Activated naive CD4-positive, alpha-beta T cell treated with anti-CD3 and anti-CD28 coated beads, Interleukin-2, amount 50 U/mL, for 16 hours (primary cell): ENCODE measurements at places on chromosomes 16 and 17.

- DNase-seq, result no peak
Observed at GRCh38 chr17:10756619-10757018, 26.8 kb upstream of the TMEM220 start.

- DNase-seq, result no peak
Observed at GRCh38 chr17:39134878-39135277, 16.6 kb downstream of the PLXDC1 start.

- DNase-seq, result no peak
Observed at GRCh38 chr17:4901648-4902344, 1.1 kb downstream of the CHRNE start.

DNA sequence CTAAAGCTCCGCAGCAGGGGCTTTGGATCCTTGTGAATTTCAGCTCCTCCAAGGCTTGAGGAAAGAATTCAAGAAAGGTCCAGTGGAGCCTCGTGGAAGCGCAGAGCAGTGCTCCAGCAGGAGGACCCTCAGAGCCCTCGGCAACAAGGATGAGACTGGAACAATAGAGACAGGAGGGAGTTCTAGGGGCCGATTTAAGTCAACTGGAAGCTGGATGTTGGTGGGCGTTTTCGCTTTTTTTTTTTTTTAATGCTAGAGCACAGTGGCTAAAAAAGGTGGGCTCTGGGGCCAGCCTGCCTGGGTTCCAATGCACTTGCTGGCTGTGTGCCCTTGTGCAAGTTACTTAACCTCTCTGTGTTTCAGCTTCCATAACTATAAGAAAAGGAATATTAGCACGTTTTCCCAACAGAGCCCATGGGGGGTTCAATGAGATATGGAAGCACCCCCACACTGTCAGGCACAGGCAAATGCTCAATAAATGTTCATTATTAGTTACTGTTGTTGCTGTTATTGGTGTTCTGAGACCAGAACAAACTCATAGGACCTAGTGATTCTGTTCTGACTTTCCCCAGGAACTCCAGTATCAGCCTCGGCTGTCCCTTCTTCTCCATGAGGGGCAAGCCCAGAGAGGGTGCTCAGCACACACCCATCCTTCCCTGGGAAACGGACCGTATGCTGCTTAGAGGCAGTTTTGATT is 5.3 kb upstream of the CBX8 start:
- DNase-seq, result no peak

GRCh38 chr16:52404546-52404945 is 142.4 kb downstream of the TOX3 start:
- DNase-seq, result no peak

DNA sequence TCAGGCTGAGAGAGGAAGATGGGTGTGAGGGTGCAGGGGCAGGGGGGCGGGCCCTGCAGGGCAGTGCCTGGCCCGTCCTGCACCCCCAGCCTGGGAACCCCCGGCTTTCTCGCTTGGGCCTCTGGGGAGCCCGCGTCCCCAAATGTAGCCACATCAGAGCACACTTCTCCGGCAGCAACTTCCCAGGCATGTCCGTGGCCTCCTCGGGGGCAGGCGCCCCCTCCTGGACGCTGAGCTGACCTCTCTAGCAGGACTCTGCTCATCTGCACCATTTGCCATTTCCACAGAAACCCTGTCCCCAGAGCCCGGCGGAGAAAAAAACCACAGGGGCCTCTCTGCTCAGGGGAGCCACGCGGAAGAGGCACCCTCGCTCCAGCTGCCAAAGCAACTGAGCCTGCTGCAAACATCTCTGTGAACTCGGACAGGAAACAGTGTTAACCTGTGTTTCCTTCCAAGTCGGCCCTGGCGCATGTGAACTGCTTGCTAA is 63.4 kb downstream of the KLHDC4 start:
- peak; percentile 31 for DNase-seq

GRCh38 chr17:63646488-63646806 is 24.2 kb downstream of the MAP3K3 start:
- DNase-seq, result no peak

DNA sequence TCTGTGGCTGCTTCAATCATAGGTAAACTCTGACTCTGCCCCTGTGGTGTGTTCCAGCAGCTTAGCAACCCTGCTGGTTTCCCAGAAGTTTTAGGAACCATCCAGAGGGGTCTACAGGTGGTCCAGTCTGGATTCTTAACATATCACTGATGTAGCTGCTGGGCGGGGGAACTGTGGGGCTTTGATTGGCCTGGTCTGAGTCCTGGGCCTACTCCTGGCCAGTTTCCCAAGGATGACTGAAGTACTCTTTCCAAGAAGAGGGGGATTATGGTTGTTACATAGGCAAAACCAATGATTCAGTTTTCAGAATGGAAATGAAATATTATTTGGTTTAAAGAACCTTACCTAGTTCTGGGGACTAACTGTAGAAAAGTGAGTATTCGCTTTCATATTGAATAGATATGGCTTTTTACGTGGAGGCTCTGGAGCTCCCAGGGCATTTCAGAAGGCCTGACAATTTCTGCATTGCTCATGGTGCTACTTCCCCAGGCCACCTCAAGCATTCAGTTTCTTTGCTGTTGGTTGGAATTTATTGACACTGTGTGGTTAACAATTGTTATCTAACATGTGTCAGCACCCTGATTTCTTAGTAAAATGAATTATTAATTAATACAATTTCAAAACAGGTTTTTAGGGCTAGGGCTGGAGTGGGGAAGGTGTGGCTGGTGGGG is 38.4 kb downstream of the EPN2 start:
- no peak for DNase-seq

- DNase-seq, result no peak
Observed at GRCh38 chr17:39484178-39484577, 22.9 kb downstream of the CDK12 start.

DNA sequence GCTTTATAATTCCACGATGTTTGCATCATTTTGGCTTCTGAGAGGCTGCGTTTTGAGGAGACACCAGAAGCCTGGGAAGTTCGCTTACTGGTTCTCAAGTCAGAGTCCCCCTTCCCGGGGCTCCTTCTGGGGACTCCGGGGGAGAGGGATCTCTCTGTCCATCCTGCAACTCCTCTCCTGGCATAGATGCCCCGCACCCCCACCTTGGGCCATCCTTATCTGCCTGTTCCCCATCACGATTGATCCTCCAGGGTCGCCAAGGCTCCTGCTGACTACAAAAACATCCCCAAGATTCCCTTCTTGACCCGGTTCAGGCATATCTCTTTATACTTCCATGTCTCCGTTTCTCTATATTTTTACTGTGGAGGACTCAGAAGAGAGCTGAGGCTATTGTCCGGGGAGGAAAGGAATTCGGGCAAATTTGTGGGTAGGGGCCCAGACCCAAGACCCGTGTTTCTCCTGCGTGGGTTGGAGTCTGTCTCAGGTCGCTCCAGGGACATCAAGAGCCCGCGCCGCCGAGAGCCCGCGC is 18.4 kb upstream of the HOXB13 start:
- DNase-seq, result no peak

- DNase-seq, result no peak
Observed at GRCh38 chr17:50326831-50327364, 19.0 kb upstream of the XYLT2 start.

- no peak for DNase-seq
Observed at GRCh38 chr17:7559320-7560171, 996 bp downstream of the TNFSF13 start.

GRCh38 chr17:17017343-17018014 is 24.8 kb upstream of the MPRIP start:
- no peak for DNase-seq

DNA sequence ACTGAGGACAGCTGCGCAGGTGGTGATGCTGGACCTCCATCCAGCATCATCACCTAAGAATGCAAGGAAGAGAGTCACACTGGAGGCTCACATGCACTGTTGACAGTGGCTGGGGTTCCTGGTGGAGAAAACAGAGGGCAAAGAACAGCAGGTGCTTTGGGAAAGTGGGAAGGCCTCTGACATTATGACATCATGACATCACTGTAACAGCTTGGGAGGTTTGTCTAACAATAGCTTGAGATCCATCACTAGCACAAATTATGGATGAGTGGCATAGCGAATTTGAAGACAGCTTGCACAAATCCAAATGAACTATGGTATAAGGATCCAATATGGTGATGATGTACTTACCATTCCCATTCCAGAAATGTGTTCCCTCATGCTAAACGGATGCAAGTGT is 226.5 kb upstream of the MPHOSPH6 start:
- no peak for DNase-seq

DNA sequence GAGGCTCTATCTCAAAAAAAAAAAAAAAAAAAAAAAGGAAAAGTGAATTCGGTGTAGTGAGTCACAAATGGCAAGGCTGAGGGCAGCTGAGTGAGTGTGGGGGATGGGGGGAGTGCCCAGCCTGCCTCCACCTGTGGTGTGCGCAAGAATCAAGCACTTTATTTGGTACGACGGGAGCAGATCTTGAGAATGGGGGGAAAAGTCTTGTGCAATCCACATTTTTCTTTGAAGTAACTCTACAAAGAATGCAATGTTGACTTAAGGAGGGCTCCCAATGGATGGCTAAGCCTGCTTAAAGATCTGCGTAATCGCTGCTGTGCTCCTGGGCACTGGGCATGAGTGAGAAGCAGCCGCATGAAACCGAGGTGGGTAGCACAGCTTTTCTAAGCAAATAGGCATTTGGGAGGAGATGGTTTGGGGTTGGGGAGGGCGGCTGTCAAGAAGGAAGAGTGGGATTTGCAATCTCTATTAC is 28.2 kb downstream of the ATP2C2 start:
- no peak for DNase-seq

- DNase-seq, result no peak
Observed at GRCh38 chr17:69473841-69474831, 59.6 kb downstream of the MAP2K6 start.

DNA sequence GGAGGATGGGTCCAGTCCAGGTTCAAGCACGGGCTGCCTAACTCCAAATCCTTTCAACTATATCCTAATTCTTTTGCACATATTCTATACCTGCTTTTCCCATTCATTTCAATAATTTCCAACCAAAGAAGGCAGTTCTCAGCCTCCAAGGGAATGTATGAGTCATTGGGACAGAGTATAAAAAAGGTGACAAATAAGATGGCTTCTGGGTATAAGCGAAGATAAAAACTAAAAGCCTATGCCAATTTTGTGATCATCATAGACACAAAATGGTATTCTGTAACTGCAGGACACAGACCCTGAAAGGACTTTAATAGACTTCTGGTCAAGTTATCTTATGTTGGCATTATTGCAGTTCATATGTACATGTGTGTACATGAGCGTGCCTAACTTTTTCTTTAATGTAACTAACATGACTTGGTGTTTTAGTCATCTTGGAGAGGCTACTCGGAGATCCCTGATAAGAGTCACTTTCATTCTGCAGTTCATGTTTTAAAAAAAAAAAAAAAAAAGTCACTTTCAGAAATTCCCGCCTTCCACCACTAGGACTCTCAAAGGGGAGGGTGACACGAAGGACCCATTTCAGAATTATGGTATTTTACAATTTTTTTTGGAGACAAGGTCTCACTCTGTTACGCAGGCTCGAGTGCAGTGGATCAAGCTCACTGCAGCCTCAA is 17.3 kb downstream of the COG1 start:
- no peak for DNase-seq

DNA sequence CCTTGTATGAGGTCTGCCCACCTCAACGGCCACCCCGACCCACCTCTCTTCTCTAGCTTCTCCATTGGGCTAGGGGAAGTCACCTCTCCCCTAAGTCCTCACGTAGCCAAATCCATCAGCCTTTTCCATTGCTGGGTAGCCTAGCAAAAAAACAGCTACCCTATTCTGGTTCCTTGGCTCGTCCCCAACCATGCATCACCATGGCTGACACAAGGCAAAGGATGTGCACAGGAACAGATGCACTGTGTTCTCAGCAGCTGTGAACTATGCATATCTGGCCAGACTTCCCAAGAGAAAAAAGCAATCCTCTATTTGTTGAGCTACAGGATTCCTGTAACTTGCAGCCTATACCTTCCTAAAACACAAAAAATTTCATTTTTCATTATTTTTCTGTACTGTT is 22.0 kb upstream of the FLCN start:
- DNase-seq, result no peak

DNA sequence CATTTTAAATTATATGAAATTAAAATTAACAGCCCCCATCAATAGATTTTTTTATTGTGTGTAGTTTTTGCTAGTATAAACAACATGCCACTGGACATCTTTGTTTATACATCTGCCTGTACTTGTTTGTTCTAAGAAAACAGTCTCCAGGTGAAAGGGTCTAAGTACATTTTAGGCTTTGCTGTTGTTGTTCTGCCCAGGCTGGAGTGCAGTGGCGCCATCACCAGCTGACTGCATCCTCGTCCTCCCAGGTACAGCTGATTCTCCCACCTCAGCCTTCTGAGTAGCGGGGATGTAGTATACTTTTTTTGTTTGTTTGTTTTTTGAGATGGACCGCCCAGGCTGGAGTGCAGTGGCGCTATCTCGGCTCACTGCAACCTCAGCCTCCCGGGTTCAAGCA is 25.5 kb downstream of the C17orf58 start:
- DNase-seq, result no peak

DNA sequence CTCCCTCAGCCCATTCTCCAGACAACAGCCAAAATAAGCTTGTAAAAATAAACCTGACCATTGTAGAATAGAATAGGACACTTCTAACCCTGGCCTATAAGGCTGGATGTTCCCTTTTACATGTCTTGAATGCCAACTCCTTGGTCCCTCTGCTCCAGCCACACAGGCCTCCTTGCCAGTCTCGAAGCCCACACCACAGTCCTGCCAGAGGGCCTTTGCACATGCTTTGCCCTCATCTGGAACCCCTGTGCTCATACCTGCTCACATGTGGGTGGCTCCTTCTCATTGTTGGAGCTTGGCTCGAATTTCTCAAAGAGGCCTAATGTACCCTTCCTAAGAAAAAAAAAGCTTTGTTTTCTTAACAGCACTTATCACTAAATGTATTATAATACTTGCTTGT is 5.4 kb upstream of the SLC12A3 start:
- no peak for DNase-seq

DNA sequence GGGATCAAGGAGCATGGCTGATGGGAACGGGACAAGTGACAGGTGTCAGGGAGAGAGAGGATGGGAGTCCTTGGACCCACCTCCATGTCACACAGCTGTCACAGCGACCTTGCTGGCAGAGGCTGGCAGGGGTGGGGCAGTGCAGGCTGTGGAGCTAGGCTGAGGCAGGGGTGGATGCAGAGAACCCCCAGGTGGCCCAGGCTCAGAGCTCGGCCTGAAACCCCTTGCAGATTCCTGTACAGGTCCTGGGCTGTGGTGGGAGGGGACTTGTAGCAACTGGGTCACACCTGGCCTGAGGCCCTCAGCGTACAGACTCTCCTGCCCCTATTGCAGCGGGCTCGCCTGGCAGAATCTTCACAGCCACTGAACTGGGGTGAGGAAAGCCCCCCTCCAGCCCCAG is 174.1 kb downstream of the NTN1 start:
- DNase-seq, result no peak

DNA sequence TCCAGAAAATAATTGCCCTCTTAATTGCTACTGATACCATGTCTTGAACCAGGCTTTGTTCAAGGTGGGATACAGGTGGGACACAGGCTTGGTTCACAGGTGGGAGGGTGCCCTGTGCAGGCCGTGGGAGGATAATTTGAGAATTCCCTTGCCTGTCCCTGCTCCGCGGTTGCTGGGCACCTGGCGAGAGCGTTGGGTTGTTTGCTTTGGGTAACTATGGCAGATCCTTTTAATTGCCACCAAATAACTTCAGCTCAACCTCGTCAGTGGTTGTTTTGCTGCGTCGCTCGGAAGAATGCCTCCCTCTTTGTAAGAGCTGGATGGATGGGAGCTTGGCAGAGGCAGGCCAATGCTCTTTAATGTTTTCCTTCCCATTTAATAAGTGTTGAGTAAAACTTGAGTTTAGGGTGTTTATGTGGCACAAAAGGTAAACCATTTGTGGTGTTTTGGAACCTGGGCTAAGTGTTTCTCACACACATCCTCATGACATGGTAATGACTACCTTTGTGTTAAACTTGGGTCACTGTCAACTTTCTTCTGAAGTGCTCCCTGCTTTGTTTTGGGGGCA is 202.5 kb downstream of the MSI2 start:
- DNase-seq, result no peak

- no peak for DNase-seq
Observed at GRCh38 chr17:75913537-75914210, 9.0 kb upstream of the MRPL38 start.
